Endothelial cell (in vitro differentiated cells): ENCODE measurements at places on chromosomes 5 and 9. TPM values are rescaled to one million over a fixed set of nuclear protein-coding genes. Genes with fewer than 3 reads are reported as not detected.

Gene PRDM9
- not detected for total RNA-seq

Gene PLCXD3
- total RNA-seq, result 0.26 TPM

Gene OTULINL
- 5.8 TPM for total RNA-seq

Gene HNRNPAB
- total RNA-seq, result 162 TPM

Gene PCDHGC4
- 3.5 TPM for total RNA-seq

Gene DNLZ
- total RNA-seq, result 14.5 TPM

Gene SLC12A2
- total RNA-seq, result 45.7 TPM

Gene TEK
- total RNA-seq, result 448 TPM

Gene CDH6
- total RNA-seq, result 0.15 TPM

Gene NUTM2F
- not detected for total RNA-seq

Gene JMY
- 7.7 TPM for total RNA-seq

Gene MEIKIN
- not detected for total RNA-seq

Gene MYOZ3
- total RNA-seq, result 12.0 TPM

Gene PGM5
- total RNA-seq, result 1.2 TPM

Gene BRD9
- total RNA-seq, result 53.0 TPM

Gene CCDC180
- 7.7 TPM for total RNA-seq

Gene TSSK1B
- total RNA-seq, result not detected

GRCh38 chr9:136080716-136081112 lies 14.4 kb downstream of the NACC2 start:
- no peak for DNase-seq

- no peak for DNase-seq
Observed at GRCh38 chr5:69276422-69277174, 41.9 kb downstream of the CDK7 start.

- no peak for DNase-seq
Observed at GRCh38 chr9:133775951-133776905, 38.1 kb upstream of the SARDH start.

DNA sequence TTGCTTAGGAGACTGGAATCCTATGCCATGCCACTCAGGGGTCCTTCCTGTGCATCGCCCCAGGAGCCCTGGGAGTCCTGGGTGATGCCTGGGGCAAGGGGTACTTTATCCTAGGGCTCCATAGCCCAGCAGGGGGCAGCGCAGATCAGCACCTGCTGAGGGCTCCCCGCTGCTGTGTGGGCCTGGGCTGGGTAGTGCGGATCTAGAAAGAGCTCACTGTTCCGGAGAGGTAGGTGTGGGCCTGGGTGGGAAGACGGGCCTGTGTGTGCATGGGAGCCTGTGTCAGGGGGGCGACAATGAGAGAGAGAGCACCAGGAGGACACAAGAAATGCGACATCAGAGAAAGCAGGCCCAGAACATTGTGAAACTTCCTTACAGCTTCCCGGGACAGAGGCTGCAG lies 11.4 kb upstream of the DAB2IP start:
- DNase-seq, result peak; percentile 89

DNA sequence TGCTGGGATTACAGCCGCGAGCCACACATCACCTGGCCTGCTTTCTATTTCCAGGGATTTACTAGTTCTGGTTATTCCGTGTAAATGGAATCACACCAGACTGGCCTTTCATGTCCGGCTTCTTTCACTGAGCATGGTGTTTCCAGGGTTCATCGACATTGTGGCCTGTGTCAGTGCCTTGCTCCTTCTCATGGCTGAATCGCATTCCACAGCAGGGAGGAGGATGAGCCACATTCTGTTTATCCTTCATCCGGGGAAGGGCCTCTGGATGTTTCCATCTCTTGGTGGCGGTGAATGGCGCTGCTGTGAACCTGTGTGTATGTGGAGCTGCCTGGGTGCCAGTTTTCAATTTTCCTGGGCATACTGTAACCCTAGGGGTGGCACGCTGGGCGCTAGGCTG lies 58.7 kb upstream of the RNU6ATAC start:
- no peak for DNase-seq

DNA sequence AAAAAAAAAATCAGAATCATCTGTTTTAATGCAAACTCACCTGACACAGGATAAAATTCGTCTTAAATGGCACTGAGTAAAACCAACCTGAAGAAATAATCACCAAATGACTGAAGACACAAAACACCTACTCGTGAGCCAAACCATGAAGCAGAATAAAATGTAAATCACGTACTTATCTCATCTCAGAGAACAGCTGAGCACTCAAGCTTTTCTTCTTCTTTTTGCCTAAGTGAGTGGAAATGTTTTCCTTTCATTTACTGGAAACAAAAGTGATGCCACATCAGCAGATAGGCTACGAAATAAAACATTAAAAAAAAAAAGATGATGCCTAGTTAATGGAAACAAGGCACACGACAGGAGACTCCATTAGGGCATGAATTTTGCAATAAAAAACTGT lies 36.4 kb downstream of the ATPSCKMT start:
- DNase-seq, result no peak

GRCh38 chr9:9352877-9353481 lies 1259.8 kb downstream of the PTPRD start:
- peak; percentile 11 for DNase-seq

GRCh38 chr5:160305319-160305718 lies 7.0 kb downstream of the CCNJL start:
- no peak for DNase-seq

GRCh38 chr5:2677689-2678088 lies 73.8 kb downstream of the IRX2 start:
- no peak for DNase-seq

- DNase-seq, result no peak
Observed at GRCh38 chr5:74521401-74521800, 119.1 kb downstream of the ENC1 start.

- no peak for DNase-seq
Observed at GRCh38 chr5:90585337-90585986, 26.9 kb downstream of the ADGRV1 start.

GRCh38 chr5:116604805-116605204 lies 30.2 kb upstream of the SEMA6A start:
- DNase-seq, result no peak

- DNase-seq, result no peak
Observed at GRCh38 chr5:6383376-6383775, 5.0 kb upstream of the MED10 start.

DNA sequence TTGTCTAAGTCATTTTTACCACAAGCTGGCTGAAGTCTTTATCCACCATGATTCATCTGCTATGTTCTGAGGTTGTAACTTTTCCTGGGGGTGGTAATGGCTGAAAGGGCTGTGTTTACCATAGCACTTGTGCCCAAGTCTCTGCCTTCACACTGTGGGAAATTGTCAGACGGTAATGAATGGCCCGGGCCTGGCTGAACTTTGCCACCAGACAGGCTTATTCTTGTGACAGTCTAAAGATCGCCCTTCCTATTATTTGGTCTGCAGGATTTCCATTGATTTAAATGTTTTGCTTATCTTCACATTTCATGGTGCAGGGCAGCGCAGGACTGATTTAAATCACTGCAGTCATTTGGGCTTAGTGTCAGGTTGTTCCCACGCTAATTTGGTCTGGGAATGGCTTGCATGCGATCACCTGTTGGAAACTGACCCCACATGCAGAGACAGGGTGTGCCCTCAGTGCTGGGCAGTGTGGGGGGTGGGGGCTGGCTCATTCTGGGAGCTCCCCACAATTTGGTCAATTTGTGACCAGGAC lies 109.3 kb upstream of the ICE1 start:
- no peak for DNase-seq

- no peak for DNase-seq
Observed at GRCh38 chr9:124685217-124685616, 85.9 kb downstream of the NR6A1 start.

DNA sequence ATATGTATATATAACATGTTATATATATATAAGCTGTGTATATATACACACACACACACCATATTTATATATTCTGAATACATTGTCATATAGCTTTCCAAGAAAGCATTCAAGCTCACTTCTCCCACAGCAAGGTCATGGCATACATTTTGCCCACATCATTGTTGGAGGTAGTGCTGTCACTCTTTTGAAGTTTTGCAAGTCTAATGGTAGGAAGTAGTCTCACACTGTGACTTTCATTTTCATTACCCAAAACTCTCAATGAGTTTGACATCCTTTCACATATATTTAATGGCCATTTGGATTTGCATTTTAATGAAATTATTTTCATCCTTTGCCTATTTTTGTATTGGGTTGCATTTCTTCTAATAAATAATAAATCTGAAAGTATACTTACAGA lies 59.8 kb upstream of the COX7C start:
- no peak for DNase-seq

- no peak for DNase-seq
Observed at GRCh38 chr5:95900383-95900958, 61.2 kb downstream of the ELL2 start.

DNA sequence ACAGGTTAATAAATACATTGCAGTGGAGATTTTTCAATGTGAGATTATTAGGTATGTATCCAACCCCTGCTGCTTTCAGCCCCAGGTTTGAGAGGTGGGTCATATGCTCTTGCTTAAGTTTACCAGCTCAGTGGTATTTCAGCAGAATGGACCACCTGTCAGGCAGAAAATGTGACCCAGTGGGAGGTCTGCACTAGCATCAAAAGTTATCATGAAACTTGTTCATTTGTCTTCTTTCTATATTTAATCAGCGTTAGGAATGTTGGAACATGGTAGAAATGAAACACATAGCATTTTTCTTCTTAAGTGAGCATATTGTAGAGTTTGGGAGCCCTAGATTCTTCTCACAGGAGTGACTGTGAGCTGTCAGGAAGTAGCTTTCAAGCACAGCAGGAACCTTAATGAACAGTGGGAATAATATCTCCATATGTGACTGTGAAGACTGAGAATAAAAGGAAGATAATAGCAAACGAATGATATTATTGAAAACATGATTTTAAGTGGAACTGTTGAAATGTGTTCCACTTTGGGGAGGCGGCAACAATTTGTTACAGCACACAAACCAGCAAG lies 596.9 kb upstream of the CDH6 start:
- no peak for DNase-seq

DNA sequence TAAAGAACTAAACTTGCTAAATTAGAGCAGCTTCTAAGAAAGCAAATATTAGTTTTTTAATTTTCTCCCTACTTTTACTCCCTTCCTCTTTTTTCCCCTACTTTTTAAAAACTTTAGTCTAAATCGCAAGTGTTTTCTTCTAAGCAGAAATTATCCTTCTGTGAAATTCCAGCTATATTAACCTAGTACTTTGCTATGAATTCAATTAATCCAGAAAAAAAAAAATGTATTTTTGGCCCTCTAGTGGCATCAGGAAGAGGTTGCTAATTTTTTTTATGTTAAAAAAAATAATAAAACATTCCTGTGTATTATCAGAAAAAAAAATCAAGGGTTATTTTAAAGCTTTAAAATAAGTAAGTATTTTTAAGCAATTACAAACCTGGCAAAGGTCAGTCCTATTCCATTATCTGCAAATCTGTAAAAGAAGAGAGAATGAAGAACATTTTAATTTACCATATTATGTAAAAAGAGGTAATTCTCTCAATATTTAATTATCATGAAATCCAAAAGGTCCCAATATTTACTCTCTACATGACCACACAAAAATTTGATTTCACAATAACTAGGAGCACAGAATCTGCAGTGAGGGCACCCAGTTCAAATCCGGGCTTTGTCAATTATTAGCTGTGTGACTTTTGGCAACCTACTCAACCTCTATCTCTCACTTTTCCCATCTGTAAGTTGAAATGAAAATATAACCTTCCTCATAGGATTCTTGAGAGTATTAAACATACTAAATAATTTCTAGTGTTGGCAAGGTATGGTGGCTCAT lies 52.0 kb downstream of the CEMIP2 start:
- DNase-seq, result no peak

DNA sequence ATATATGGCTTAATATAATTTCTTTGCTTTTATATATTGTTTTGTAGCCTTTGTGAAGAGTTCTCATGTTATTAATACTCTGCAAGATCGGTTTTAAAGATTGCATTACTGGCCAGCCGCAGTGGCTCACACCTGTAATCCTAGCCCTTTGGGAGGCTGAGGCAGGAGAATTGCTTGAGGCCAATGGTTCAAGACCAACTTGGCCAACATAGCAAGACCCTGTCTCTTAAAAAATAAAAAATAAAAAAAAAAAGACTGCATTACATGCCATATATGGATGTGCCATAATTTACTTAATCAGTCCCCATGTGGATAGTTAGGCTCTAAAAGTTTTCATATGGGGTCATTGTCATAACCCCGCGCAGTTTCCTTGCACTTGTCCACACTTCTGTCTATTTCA lies 31.0 kb upstream of the TNFAIP8 start:
- DNase-seq, result no peak

GRCh38 chr5:88884608-88884877 lies 1.6 kb upstream of the MEF2C start:
- DNase-seq, result no peak

GRCh38 chr9:95000821-95001220 lies 274.3 kb downstream of the AOPEP start:
- no peak for DNase-seq

- no peak for DNase-seq
Observed at GRCh38 chr5:56622141-56622540, 193.2 kb upstream of the MAP3K1 start.

- DNase-seq, result no peak
Observed at GRCh38 chr9:87648606-87649005, 77.3 kb upstream of the CTSL start.

DNA sequence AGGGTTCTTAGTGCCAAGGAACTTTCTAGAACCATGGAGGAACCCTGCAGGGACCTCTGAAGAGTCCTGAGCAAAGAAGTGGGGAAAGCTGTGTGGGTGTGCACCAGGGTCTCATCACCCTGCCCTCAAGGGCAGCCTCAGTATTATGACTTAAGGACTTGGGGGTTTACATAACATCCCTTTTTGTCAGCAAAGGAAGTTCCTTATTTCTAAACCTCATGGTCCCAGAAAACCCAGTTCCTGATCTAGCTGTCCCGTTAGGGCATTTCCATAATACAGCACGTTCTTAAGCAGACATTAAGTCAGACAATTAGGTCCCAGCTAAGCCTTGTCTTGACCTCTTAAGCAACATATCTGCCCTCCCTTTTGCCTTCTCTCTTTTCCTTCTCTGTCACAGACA lies 57.3 kb downstream of the DAPK1 start:
- no peak for DNase-seq

GRCh38 chr5:91434348-91434747 lies 51.2 kb upstream of the ARRDC3 start:
- DNase-seq, result no peak

- no peak for DNase-seq
Observed at GRCh38 chr9:133978226-133978898, 13.8 kb downstream of the VAV2 start.

DNA sequence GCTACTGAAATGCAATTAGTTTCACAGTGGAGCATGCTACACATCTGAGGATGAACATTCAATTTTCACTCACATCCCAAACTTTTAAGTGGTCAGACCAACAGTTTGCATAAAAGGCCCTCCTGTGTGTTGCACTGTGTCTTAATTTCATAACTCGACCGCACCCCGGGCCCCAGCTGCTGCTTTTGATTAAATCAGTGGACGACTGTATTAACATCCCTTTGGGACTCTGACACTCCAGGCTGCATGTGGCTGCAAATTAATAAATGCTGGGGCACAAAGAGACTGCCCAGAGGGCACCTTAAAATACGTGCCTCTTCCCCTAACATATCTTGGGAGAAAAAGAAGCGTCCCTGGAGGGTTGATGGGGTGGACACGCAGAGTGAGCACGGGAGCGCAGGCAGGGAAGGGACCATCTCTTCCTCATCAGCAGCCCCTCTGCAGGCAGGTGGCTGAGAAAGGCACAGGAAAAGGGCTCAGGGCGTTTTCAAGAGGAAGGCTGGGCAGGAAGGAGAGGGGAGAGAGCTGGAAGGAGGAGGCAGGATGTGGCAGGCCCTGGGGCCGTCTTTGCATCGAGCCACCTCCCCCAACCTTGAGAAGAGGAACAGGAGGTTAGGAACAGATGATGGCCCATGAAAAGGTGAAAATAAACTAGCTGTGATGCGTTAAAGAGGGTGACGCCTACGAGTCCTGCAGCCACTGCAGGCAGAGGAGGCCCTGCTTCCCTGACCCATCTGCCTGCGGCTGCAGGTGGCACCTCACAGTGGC lies 18.6 kb downstream of the MED10 start:
- DNase-seq, result no peak
